ENCODE measurements at places on chromosomes 5 and 9.

- DNase-seq, result no peak
Measured at GRCh38 chr9:19513671-19514275, 105.0 kb downstream of the ACER2 start.

DNA sequence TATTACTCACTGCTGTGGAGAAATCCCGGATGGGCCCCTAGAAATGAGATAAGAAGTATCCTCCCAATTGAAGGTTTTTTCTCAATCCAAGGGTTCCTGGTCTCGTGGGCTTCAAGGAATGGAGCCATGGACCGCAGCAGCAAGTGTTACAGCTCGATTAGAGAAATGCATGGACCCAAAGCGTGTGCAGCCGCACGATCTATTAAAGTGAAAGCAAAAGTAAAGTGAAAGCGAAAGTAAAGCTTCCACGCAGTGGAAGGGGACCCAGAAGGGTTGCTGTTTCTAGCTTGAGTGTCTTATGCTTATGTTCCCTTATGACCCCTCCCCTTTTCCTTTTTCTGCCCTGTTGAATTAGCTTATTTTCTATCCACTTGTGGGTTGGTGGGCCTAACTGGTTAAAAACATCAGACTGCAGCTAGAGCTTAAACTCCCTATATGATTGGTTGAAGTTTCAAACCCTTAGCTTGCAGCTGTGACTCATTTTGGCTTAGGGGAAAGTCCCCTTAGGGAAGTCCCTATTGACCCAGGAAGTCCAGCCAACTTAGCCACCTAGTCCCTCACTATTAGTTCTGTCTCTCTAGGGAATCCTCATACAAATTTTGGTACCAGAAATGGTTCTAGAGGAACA lies 1111.8 kb downstream of the TAF11L14 start:
- DNase-seq, result peak; percentile 78

DNA sequence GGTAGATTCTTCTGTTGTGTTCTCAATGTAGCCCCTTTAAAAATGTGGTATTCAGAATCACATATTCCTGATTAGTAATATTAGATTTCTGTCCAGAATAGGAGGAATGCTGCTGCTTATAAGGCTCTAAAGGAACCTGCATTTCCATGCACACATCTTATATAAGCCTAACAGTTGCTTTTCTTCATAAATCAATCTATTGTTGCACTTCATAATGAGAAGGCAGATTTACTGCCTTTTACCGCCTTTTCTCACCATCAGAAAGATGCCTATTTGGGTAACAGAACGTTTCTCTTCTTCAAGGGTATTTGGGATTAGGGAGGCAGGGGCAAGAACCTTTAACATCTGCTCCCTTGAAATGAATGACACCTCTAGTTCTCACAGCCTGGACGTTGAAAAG lies 243.4 kb downstream of the MLLT3 start:
- no peak for DNase-seq

GRCh38 chr9:120350596-120350995 lies 229.4 kb downstream of the CDK5RAP2 start:
- DNase-seq, result no peak

GRCh38 chr5:92635001-92635461 lies 946.0 kb downstream of the NR2F1-AS1 start:
- no peak for DNase-seq

DNA sequence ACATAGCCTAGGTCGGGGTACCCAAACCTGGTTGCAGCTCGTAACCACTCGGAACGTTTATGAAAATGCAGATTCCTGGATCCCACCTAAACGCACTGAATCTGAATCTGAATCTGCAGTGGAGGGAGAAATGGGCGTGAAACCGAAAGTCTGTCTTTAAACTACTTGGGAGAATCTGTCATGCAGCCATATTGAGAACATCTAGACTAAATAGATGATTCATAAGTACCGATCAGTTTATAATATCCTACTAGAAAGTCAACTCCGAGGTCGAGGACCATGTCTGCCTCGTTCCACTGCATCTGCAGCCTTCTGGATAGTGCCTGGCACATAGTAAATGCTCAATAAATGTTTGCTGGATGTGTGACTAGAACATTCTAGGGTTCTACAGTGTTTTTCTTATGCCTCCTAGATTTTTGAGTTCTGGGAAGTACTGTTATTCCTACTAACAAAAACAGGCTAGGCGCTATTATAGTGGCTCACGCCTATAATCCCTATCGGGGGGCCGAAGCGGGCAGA lies 632 bp downstream of the COQ4 start:
- DNase-seq, result no peak

DNA sequence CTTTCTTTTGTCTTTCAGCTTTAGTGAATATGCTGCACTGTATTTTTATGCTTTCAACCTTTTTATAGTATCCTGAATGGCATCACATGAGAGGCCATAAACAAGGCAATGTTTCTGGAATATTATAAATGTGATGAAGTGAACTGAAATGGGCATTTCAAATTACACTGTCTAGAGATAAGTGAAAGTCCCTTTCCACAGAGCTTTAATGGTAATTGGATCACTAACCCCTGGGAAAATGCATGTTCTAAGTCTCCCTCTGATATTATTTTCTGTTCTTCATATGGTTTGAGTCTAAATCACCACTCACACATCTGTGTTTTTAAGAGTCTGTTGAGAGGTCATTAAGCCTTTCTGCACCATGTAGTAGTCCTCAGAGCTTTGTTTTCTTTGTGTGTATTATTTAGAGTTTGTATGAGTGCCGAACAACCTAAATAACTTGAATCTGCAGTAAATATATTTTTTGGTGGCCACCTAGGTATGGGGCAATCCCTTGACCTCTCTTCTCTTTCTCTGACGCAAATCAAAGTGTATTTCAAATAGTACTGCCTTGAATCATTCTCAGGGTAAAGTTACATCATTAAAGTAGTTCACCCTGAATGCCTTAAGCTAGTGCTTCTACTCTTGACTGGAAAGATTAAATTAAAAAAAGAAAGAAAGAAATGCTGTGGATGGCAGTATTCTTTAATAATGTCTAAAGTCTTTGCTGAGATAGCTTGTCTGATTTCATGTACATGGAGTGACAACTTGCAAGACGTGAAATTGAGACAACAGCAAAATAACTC lies 1931.0 kb upstream of the CDH6 start:
- no peak for DNase-seq

DNA sequence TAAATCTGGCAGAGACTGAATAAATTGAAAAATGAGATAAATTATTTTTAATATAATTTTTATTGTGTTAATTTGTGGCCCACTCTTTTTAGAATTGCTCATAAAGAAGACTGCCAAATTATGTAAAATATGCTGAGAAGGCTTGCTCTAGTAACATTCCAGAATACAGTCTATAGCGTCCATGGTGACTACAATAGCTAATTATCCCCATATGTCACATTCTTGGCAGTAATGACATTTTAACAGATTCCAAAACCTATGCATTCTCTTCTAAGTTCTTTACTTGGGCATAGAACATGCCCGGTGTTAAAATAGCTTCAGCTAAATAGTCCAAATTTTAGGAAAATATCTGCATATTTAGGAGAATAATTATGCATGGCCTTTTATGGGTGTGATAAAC lies 697.0 kb upstream of the SEMA6A start:
- no peak for DNase-seq

- DNase-seq, result no peak
Measured at GRCh38 chr9:125119643-125120286, 23.6 kb downstream of the SCAI start.

GRCh38 chr5:106962464-106963230 lies 708.1 kb downstream of the EFNA5 start:
- no peak for DNase-seq

GRCh38 chr5:158724521-158725188 lies 375.1 kb downstream of the EBF1 start:
- no peak for DNase-seq

- DNase-seq, result no peak
Measured at GRCh38 chr5:173534031-173534430, 82.4 kb downstream of the BOD1 start.

DNA sequence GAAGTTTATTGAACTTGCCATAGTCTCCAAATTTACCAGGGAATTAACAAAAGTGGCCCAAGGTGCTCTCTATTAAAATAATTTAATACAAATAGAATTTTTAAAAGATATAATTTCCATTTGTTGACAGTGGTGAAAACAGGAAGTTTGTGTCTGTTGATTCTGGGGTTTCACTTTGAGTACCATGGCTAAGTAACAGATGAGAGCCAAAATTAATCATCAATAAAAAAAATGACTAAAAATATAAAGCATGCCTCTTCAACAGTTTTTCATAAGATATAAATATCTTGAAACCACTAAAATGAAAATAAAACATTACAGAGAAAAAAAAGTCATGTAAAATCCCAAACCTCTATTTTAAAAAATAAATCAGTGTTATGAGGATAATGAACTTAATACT lies 49.8 kb downstream of the SGCD start:
- DNase-seq, result no peak

DNA sequence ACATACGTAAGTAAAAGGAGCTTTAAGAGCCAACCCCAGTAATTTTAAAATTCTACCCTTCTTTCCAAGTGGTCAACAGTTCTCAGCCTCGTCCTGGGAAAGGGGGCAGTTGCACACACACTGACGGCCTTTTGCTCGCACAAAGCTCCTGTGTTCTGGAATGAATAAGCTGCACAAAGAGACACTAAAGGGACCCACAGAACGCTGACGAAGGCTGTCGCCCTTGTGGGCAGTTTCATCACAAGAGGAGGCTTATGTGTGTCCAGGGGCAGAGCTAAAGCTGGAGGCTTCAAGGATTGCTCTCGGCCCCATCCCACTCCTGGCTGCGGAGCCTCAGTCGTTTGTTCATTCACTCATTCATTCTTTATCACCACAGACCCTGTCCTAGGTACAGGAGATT lies 67.0 kb upstream of the NEK6 start:
- DNase-seq, result no peak

DNA sequence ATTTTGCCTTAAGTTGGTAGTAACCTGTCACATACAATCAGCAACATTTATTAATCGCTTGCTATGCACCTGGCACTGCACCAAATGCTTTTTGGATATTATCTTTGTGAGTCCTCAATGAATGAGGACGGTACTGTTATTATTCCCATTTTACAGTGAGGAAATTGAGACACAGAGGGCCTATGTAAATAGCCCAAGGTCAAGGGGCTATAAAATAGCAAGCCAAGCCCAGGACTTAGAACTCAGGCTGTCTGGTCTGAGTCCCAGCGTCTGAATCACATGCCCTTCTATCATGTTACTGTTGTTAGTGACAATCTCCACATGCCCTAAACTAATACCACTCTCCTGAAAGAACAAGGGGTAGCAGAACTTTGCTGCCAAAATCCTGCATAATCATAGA lies 60.0 kb downstream of the ERAP1 start:
- DNase-seq, result no peak

DNA sequence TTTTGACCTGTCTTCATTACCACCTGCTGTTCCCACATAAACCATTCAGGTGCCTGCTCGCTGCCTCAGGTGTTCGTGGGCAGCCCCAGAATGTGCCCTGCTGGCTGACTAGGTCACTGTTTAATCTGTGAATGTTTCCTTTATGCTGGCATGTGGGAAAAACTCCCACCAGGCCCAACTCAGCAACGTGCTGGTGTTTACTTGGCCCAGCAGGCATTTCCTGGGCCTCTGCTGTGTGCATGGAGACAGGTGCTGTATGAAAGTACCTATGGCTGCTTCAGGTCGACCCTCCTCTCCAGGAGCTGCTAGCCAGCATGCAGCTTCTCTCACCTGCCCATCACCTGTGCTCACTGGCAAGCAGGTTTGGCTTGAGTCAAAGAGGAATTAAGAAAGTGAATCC lies 65.8 kb downstream of the RAD23B start:
- no peak for DNase-seq

DNA sequence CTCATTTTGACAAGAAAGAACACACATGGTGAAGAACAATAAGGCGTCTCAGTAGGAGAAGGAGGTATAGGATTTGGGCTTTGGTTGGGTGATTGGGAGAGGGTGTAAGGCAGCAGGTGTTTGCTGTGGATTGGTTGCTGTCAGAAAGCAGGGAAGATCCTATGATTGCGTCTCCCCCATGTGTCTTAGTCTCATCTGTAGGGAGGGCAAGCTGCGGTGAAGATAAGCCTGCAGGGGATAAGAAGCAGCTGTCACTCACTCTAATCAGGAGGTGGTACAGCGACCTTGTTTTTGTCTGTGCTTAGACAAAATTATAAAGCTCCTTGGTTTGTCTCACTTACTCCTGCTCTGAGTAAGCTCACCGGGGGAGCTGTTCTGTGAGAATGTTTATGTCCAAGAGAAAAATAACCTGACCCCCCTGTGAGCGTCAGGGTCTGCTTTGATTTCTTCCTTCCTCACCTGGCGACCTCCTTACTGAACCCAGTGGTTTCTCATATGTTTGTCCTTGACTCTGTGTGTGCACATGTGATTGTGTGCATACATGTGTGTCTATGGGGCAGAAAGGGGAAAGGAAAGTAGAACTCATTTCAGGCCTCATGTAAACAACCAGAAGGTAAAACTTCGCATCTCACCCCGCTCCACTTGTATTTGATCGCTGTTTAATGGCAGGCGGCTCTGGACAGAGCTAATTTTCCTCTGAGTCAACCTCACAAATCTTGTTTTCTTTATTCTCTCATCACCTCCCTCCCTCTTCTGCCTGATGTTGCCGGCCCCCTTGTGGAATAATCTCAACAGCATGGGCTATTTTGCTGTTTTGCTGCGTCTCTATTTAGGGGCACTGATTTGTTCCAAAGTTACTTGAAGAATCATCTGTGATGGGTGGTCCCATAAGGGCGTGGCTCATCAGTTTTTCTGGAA lies 105.6 kb downstream of the TENT4A start:
- DNase-seq, result no peak

GRCh38 chr9:20551835-20552234 lies 70.5 kb downstream of the MLLT3 start:
- DNase-seq, result no peak

DNA sequence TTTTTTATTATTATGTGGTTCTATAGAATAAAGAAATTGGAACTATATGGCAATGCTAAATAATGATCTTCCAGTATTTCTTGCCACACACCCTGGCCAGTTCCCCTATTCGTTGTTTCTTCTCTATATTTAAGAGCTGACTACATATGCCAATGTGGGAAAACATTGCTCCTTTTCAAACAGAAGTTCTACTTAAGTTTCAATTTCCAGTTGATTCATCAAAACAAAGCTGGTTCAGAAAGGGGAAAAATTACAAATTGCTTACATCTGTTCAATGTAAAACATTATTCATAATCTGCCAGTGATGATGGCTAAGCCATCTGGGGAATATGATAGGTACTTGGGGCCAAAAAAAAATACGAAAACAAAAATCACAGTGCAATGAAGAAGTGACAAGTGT lies 76.9 kb downstream of the ST8SIA4 start:
- no peak for DNase-seq

- DNase-seq, result no peak
Measured at GRCh38 chr5:64458948-64459347, 46.9 kb upstream of the RGS7BP start.

- no peak for DNase-seq
Measured at GRCh38 chr9:90727488-90727887, 74.1 kb upstream of the SYK start.

DNA sequence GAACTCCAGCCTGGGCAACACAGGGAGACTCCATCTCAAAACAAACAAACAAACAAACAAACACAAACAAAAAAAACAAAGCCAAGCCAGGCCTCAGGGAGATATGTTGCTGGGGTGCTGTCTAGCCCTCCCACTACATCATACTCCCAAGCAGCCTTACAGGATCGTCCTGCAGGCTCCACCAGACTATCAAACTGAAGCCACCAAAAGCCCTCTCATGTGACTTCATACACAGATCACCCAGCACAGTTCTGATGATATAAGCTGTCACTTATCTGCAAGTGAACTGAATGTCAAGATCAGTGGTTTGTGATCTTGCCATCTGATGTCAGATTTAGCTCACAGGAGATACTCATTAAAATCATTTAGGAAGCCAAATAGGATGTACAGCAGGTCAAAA lies 43.3 kb downstream of the WDR41 start:
- DNase-seq, result no peak
